ENCODE measurements at places on chromosomes 6 and 20.

- DNase-seq: no peak
These were observed 67.2 kb downstream of the GJA10 start for GRCh38 chr6:89961481-89961880.

GRCh38 chr6:168596344-168596743 lies 155.4 kb downstream of the SMOC2 start:
- no peak for DNase-seq

- DNase-seq: no peak
These were observed 1.2 kb downstream of the IFNGR1 start for GRCh38 chr6:137217801-137218472.

DNA sequence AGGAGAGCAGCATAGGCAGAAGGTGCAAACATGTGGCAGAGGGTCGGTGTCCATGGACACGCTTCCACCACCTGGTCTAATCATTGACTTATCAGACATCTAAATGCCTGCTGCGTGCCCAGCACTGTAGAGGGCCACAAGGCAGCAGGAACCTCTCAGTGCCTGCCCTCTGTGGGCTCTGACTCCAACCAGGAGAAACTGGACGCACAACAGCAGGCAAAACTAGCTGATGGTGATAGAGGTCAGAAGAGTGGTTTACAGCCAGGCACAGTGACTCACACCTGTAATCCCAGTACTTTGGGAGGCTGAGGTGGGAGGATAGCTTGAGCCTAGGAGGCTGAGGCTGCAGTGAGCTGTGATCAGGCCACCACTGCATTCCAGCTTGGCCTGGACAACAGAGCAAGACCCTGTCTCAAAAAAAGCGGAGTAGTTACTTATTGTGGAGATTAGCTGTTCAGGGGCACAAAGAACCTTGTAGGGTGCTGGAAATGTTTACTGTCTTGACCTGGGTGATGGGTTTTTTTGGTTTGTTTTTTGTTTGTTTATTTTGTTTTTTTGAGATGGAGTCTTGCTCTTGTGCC lies 46.5 kb downstream of the PPARD start:
- DNase-seq: no peak

DNA sequence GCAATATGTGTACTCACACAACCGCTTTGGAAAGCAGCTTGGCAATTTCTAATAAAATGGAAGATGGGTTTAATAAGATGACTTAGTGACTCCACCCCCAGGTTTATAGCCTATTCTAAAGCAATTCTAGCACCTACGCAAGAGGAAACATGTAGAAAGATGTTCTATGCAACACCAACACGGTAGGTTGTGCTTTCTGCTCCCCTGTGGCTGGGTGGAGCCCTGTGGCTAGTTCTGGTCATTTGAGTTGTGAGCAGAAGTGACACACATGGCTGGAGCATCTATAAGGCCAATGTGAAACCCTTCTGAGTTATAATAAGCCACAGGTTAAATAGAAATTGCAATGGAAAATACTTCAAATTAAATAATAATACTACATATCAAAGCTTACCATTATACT lies 310.7 kb downstream of the CD83 start:
- DNase-seq: no peak

DNA sequence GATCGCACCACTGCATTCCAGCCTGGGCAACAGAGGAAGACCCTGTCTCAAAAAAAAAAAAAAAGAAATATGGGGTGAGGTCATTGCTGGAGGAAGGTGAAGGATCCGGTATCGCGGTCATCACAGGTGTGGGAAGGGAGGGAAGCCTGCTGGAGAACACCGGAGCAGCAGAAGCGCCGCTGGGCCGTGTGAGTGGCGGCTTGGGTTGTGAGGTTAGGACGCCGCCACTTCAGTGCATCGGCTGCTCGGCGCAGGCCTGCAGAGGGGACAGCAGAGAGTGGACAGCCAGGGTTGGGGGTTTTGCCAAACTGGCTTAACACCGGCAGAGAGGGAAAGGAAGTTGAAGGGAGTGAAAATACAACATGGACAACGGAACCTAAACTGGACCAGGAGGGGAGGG lies 5.4 kb downstream of the TLDC2 start:
- no peak for DNase-seq

GRCh38 chr6:6085928-6086668 lies 79.4 kb upstream of the NRN1 start:
- no peak for DNase-seq

GRCh38 chr6:137218473-137218916 lies 690 bp downstream of the IFNGR1 start:
- DNase-seq: peak; percentile 96

GRCh38 chr6:169409742-169410312 lies 156.2 kb upstream of the THBS2 start:
- no peak for DNase-seq

GRCh38 chr6:139841794-139842215 lies 467.4 kb upstream of the CITED2 start:
- no peak for DNase-seq

DNA sequence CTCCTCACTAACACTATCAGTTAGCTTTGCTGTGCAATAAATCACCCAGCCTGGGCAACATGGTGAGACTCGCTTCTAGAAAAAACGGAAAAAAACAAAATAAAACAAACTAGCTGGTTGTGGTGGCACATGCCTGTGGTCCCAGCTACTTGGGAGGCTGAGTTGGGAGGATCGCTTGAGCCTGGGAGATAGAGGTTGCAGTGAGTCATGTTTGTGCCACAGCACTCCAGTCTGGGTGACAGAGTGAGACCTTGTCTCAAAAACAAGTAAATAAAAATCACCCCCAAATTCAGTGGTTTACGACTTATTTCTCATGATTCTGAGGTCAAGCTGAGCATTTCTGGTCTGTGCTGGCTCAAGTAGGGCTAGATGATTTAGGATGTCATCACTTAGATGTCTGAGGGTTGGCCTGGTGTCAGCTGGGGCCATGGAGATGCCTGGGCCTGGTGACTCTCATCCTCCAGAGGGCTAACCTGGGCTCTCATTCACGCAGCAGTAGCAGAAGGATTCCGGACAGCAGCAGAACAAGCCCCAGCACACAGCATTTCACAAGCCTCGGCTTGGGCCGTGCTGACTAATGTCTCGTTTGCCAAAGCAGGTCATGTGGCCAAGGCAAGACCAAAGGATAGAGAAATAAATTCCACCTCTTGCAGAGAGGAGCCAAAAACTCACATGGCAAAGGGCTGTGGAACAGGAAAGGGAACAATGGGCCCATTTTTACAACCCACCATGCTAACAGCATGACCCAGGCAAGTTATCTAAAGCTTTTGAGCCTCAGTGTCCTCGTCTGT lies 32.5 kb downstream of the MGME1 start:
- peak; percentile 32 for DNase-seq

DNA sequence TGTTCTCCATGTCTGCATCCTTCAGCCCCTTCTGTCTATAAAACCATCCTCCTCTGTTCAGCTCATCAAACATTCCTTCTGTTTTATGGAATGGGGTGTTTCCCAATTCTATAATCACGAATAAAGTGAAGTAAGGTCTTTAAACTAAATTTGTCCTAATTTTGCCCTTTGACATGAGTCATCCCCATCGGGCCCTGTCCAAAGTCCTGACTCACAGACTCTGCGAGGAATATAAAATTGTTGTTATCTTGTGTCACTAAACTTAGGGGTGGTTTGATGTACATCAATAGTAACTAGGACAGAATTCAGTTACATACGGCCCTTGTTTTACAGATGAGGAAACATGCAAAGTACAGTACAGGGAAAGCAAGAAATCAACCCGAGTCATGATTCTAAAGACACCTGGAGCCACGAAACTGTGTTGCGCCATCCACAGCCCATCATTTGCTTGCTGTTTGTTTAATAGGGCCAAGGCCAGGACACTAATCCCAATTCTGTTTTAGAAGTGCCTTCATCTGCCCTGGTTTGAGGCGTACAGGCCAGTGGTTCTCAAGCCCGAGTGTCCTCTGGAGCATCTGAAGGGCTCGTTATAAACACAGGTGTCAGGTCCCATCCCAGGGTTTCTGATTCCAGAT lies 2.8 kb downstream of the ACSS1 start:
- no peak for DNase-seq
